ENCODE measurements at places on chromosomes 11 and 22.

GRCh38 chr11:18254781-18255361 is 6.4 kb upstream of the SAA2 start:
- no peak for DNase-seq

DNA sequence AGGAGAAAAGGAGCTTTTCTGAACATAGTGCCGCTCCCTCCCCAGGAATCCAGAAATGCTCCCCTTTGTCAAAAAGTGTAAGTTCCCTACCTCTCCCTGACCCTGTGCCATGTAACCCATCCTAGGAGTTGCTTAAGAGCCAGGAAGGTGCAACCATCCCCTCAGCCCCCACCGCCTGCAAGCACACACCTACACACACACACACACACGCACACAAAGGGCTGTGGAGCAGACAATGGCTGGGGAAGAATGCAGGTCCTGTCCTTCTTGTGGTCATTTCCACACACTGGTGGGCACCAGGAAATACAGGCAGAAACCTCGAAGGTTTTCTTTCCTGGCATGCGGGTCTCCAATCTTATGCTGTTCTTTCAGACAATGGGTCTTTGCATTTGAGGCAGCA is 1.2 kb downstream of the P2RX3 start:
- DNase-seq, result no peak

GRCh38 chr11:1060410-1060809 is 14.3 kb upstream of the MUC2 start:
- no peak for DNase-seq

GRCh38 chr11:312092-312816 is 1.6 kb upstream of the IFITM1 start:
- no peak for DNase-seq

DNA sequence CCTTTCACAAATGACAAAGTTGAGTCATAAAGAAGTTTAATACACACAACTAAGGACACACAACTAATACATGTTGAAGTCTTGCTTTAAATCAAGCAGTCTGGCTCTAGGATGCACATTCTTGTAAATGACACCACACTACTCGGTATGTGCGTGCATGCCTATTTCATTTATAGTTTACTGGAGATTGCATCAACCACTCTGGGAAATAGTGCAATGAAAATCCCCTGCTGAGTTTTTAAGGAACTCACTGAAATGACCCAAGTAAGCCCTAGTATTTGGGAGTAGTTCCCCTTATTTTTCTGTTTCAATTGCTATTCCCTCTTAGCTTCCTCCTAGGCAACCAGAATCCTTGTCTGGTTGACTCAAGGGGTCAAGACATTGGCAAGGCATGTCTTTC is 160.2 kb upstream of the LARGE1 start:
- no peak for DNase-seq

Measured in HS-5 (cell line).